ENCODE measurements at places on chromosomes 5 and 9.

- no peak for DNase-seq
These were observed 444.5 kb downstream of the SH3GL2 start for GRCh38 chr9:18023332-18023731.

GRCh38 chr5:76819851-76820525 is 1.2 kb downstream of the F2RL1 start:
- DNase-seq, result no peak

- DNase-seq, result no peak
These were observed 7.7 kb downstream of the SPINK9 start for GRCh38 chr5:148343046-148343407.

- no peak for DNase-seq
These were observed 634.8 kb upstream of the FAM174A start for GRCh38 chr5:99900302-99900852.
